ENCODE measurements at places on chromosomes 5 and 9. TPM values are rescaled to one million over a fixed set of nuclear protein-coding genes. Genes with fewer than 3 reads are reported as not detected.

The JADE2 gene
- 25.2 TPM for total RNA-seq

The LIFR gene
- 62.4 TPM for total RNA-seq

The POLR1E gene
- total RNA-seq = 27.3 TPM

The IL17B gene
- total RNA-seq = not detected

The IL4 gene
- total RNA-seq = not detected

The CCL28 gene
- total RNA-seq = not detected

The SAPCD2 gene
- 5.9 TPM for total RNA-seq

Data from mesothelial cell of epicardium (in vitro differentiated cells).